Mammary epithelial cell (primary cell): ENCODE measurements at places on chromosomes 4 and X. TPM values are rescaled to one million over a fixed set of nuclear protein-coding genes. Genes with fewer than 3 reads are reported as not detected.
A peak's percentile ranks its signal among the peaks of the same experiment; 100 is the strongest.

ARMCX2 gene
- 26.0 and 26.9 TPM in 2 replicates for total RNA-seq

RNF212 gene
- 2.2 TPM for total RNA-seq

GRCh38 chr4:152633118-152633517 lies 46.7 kb downstream of the TMEM154 start:
- peak; percentile 52 for DNase-seq

DNA sequence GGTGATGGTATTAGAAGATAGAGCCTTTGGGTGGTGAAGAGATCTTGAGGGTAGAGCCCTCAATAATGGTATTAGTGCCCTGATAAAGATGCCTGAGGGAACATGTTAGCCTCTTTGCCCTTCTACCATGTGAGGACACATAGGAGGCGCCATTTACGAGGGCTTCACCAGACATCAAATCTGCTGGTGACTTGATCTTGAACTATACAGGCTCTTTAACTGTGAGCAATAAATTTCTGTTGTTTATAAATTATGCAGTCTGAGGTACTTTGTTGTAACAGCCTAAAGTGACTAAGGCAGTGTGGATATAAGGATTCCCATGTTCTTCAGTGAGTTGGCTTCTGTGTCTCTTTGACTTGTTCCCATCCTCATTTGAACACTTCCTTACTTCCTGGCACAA lies 11.8 kb downstream of the MOB1B start:
- DNase-seq = no peak

DNA sequence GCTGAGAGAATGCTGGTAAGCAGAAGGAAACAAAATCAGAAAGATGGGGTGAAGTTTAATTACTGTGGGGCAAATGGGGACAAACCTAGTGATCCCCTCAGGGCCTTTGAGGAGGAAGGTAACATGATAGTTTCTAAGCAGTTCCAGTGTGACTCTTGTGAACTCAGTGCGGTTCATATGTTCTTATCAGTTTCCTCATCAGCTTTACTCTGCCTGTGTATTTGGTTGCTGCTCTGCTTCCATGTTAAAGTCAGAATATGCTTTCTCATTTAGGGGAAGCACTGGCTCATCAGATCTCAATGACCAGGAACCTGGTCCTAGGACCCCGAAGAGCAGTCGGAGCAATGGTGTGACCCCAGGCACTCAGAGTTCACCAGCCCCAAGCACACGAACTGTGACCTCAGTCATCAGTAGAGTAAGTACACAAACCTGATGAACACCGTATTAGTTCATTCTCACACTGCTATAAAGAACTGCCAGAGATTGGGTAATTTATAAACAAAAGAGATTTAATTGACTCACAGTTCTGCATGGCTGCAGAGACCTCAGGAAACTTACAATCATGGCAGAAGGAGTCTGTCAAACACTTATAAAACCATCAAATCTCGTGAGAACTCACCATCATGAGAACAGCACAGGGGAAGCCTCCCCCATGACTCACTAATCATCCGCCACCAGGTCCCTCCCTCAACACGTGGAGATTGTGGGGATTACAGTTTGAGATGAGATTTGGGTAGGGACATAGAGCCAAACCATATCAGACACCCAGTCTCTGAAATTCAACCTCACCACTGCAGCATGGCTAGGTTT lies 83.0 kb downstream of the SYTL5 start:
- DNase-seq = no peak
